Progenitor cell of endocrine pancreas (in vitro differentiated cells): ENCODE measurements at places on chromosomes 5 and 9. TPM values are rescaled to one million over a fixed set of nuclear protein-coding genes. Genes with fewer than 3 reads are reported as not detected.

GRCh38 chr5:77867194-77867691 is 91.1 kb upstream of the TBCA start:
- no peak overlapping the region for H3K27ac ChIP-seq
- H3K4me3 ChIP-seq, result no peak overlapping the region
- no peaks in the 10 kb centered on the region for H3K36me3 ChIP-seq
- no peak for DNase-seq
- no peaks in the 10 kb centered on the region for H3K4me1 ChIP-seq

- no peak overlapping the region for H3K27ac ChIP-seq
- H3K36me3 ChIP-seq, result peaks cover 10% of the 10 kb centered on the region
- H3K4me3 ChIP-seq, result no peak overlapping the region
- no peaks in the 10 kb centered on the region for H3K27me3 ChIP-seq
Measured at GRCh38 chr9:91207729-91208418, 153.8 kb downstream of the AUH start.

UNC5A gene
- 2.8 and 2.9 TPM in 2 replicates for total RNA-seq

- H3K27me3 ChIP-seq, result peaks cover 24% of the 10 kb centered on the region
- DNase-seq, result no peak
- peaks cover 10% of the 10 kb centered on the region for H3K4me1 ChIP-seq
- no peaks in the 10 kb centered on the region for H3K36me3 ChIP-seq
- peak overlapping the region; percentile 59 for H3K27ac ChIP-seq
Measured at GRCh38 chr5:172187118-172188032, 649 bp downstream of the STK10 start.

GRCh38 chr9:110414471-110414870 is 76.8 kb upstream of the TXNDC8 start:
- no peaks in the 10 kb centered on the region for H3K27me3 ChIP-seq
- H3K4me1 ChIP-seq, result no peaks in the 10 kb centered on the region
- no peak overlapping the region for H3K4me3 ChIP-seq
- no peak for DNase-seq
- H3K27ac ChIP-seq, result no peak overlapping the region
- peaks cover 1% of the 10 kb centered on the region for H3K36me3 ChIP-seq

FBXO38 gene
- total RNA-seq, result 65.0 and 68.1 TPM in 2 replicates

- peaks cover 5% of the 10 kb centered on the region for H3K4me1 ChIP-seq
- H3K27ac ChIP-seq, result no peak overlapping the region
- no peak for DNase-seq
Measured at GRCh38 chr9:135300346-135301141, 179.0 kb upstream of the PPP1R26 start.

DNA sequence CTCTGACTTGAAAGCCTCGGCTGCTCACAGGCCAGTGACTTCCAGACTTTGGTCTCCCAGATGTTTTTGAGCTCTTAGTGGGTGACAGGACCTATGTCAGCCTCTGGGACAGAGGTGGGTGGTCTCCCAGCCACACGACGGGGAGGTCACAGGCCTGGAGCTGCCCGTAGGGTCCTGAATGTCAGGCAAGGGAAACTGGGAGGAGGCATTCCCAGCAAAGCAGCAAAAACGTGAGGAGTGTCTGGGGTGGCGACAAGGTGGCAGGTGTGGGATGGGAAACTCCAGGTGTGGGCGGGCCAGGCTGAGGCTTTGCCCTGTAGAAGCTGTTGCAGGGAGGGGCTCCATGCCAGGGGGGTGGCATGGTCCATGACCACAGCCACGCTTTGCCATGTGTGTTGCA is 110.5 kb downstream of the CACNA1B start:
- no peaks in the 10 kb centered on the region for H3K36me3 ChIP-seq
- no peak overlapping the region for H3K4me3 ChIP-seq
- DNase-seq, result no peak
- no peaks in the 10 kb centered on the region for H3K4me1 ChIP-seq
- H3K27me3 ChIP-seq, result peaks cover 5% of the 10 kb centered on the region
- no peak overlapping the region for H3K27ac ChIP-seq

DNA sequence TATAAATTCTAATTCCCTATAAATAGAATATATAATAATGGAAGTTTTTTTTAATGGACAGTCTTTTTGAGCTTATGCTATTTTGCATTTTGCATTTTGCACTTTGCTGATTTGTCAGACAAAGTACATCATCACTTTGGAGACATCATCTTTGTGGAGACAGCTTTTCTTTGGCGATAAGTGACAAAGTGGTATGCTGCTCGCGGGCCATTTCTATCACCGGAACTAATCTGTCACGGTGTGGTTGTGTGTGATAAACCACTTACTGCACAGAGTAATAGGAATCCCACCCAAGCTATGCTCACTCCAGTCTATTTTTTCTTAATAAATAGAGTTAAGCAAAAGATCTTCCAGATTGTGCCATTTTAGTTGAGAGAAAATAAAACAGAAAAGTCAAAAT is 133.1 kb downstream of the MACIR start:
- H3K4me1 ChIP-seq, result peaks cover 12% of the 10 kb centered on the region
- H3K4me3 ChIP-seq, result no peak overlapping the region
- no peak for DNase-seq
- H3K27ac ChIP-seq, result no peak overlapping the region

DNA sequence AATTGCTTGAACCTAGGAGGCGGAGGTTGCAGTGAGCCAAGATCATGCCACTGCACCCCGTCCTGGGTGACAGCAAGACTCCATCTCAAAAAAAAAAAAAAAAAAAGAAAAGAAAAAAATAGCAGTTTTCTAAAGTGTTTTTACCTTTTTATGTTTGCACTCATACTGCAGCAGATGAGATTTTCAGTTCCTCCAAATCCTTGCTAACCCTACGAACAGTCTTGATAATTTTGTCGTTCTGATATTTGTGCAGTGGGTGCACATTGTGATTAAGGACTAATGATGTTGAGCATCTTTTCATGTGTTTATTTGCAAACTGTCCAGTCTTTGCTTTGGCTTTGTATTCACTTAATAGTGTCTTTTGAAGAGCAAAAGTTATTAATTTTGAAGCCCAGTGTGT is 42.9 kb downstream of the ZCCHC7 start:
- no peaks in the 10 kb centered on the region for H3K27me3 ChIP-seq
- no peaks in the 10 kb centered on the region for H3K4me1 ChIP-seq
- no peak overlapping the region for H3K4me3 ChIP-seq
- no peak overlapping the region for H3K27ac ChIP-seq
- DNase-seq, result no peak

GMCL2 gene
- not detected in 2 replicates for total RNA-seq

DNA sequence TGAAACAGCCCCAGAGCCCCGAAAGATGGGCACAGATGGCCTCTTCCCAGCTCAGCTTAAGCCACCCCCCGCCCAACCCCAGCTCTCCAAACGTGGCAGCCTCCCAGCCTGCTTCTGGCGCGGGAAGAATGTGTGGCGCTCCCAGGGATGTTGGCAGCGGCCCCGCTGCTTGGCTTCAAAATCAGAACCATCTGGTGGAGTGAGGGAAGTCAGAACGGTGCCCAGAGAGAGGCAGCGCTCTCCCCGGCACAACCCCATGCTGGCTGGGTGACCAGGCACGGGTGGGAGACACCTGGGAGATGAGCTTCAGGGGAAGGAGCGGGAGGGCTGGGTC is 72.7 kb upstream of the ORM1 start:
- no peaks in the 10 kb centered on the region for H3K4me1 ChIP-seq
- no peak for DNase-seq
- peaks cover 13% of the 10 kb centered on the region for H3K36me3 ChIP-seq
- no peaks in the 10 kb centered on the region for H3K27me3 ChIP-seq

IFNK gene
- not detected in 2 replicates for total RNA-seq

TEX48 gene
- not detected in 2 replicates for total RNA-seq

DNA sequence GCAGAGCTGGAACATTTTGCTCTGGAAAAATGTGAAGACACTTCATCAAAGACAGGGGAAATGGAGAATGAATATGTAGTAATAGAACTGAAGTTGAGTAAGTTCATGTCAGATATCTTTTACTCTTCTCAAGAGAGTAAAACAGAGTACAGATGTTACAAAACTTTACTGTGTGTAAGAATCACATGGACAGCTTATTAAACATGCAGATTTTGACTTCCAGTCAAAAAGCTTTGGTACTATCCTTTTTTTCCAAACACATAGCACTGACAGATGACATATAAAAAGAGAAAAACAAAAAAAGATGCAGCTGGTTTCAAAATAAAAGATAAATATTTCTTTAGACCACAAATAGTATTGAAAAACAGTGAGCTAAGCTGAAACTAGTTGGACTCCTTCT is 115.4 kb downstream of the FBN2 start:
- H3K27ac ChIP-seq, result no peak overlapping the region
- DNase-seq, result no peak
- no peaks in the 10 kb centered on the region for H3K36me3 ChIP-seq
- H3K4me3 ChIP-seq, result no peak overlapping the region

- no peak for DNase-seq
- H3K27me3 ChIP-seq, result no peaks in the 10 kb centered on the region
Measured at GRCh38 chr9:137309368-137310188, 7.5 kb upstream of the NRARP start.
